ENCODE measurements at places on chromosomes 7 and 10.
A peak's percentile ranks its signal among the peaks of the same experiment; 100 is the strongest.

- H3K4me1 ChIP-seq, result no peaks in the 10 kb centered on the region
- no peaks in the 10 kb centered on the region for H3K36me3 ChIP-seq
- no peak overlapping the region for H3K4me3 ChIP-seq
- no peaks in the 10 kb centered on the region for H3K27me3 ChIP-seq
Measured at GRCh38 chr7:41131956-41132355, 570.9 kb downstream of the INHBA start.

DNA sequence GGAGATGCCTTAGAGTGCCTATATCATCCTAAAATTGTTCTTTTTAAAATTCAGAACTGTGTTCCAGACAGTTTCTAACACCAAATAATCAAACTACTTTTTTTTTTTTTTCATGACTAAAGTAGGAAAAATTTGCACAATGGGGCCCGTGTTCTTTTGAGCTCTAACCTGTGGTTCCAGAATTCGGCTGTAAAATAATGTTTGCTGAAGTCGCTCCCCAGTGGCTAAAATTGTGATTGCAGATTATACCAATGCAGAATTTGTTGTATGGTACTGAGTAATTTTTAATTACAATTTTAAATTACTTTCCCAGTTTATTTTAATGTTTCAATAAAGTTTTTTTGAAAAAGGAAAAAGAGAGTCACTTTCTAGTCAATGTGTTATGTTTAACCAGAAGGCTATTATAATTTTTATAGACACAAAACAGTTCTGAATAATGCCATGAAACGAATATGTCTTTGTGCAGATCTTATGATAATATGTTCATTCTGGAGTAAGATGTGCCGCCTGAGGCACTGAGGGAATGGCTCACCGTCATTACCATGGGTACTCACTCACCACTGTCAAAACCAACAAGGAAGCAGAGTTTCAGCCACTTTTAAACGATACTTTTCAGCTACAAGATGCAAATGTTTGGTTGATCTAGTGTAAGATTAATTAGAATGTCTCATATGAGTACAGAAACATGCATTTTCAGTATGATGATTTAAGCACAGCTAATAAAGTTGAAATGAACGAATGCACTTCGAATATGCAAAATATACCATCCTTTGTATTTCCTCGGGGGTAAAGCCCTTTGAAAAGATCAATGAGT is 173.6 kb downstream of the PRKCQ start:
- H3K36me3 ChIP-seq, result no peaks in the 10 kb centered on the region
- no peak for DNase-seq
- H3K27me3 ChIP-seq, result no peaks in the 10 kb centered on the region
- no peaks in the 10 kb centered on the region for H3K4me1 ChIP-seq
- no peak overlapping the region for H3K27ac ChIP-seq

DNA sequence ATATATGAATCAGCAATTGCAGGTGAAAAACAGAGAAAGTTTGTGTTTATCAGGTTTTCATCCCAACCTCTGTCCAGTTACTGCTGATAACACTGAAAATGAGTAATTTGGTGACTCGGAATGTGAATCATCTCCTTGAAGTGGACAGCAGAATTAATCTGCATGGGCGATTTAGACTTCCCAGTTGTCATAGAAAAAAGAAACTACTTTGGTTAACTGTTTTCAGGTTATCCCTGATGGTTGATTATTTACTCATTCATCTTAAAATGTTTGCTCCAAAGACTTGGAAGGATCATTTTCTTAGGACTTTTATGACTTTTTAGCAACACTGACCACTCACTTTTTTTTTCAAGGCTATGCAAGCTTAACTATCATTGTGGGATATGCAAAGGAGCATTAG is 504.1 kb upstream of the ANKRD30A start:
- no peaks in the 10 kb centered on the region for H3K27me3 ChIP-seq
- H3K27ac ChIP-seq, result no peak overlapping the region
- H3K4me1 ChIP-seq, result no peaks in the 10 kb centered on the region
- H3K4me3 ChIP-seq, result no peak overlapping the region

DNA sequence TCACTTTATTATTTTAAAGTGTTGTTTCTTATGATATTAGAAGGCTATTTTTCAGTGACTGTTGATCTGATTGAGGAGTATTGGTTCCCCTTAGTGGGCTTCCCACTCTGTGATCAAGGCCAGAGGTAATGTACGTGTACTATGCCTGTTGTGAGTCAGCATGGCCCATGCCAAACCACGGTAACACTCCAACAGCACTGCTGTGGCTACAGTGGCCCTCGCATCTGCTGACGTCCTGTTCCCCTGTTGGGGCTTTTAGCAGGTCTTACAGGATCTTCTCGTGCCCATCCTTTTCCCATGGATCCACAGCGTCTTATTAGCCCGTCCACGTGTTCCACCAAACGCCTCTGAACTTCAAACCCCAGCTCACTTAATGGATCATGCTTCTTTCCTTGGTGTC is 964.6 kb upstream of the CELF2 start:
- no peak overlapping the region for H3K4me3 ChIP-seq
- H3K4me1 ChIP-seq, result no peaks in the 10 kb centered on the region
- no peaks in the 10 kb centered on the region for H3K27me3 ChIP-seq
- no peaks in the 10 kb centered on the region for H3K36me3 ChIP-seq
- H3K27ac ChIP-seq, result no peak overlapping the region

DNA sequence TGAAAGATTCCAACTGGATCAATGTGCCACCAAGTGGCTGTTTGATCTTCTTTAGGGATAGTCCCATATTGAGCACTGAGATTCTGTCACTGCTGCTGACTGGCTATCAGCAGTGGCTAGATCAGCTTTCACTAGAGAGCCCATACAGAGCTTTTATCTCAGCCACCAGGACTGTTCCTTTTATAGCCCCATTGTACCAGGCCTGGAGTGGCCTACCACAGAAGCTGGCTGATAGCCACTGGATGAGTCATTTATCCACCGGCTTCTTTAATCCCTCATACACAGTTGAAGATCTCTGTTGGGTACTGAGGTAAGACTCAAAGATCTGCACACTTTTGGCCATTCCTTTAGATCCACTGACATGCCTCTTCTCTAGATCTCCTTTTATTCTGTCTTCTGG is 1101.1 kb downstream of the SORCS3 start:
- H3K36me3 ChIP-seq, result no peaks in the 10 kb centered on the region
- H3K27ac ChIP-seq, result no peak overlapping the region
- H3K4me3 ChIP-seq, result no peak overlapping the region
- no peaks in the 10 kb centered on the region for H3K4me1 ChIP-seq
- DNase-seq, result peak; percentile 77

DNA sequence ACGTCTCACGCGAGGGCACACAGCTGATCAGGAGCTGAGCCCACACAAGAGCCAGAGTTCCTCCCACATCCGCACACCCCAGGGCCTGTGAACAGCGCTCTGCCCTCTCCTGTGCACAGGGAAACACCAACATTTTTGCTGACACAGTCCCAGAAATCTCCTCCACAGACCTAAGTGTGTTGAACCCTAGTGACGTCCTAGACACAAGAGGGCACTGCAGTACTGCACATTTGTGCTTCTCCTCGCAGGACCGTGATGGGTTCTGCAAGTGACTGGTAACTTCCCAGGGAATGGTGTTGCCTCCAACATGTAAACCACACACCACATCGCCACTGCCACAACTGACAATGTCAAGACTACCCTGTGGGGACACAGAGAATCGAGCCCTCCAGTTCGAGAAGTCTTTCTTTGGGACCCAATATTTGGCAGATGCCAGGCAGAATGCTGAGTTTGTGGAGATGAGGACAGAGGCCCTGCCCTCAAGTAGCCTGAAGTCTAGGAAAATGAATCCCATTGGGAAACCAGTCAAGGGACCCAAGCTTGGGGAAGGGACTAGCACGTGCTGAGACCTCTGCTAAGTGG is 170.3 kb downstream of the PAXIP1 start:
- no peak overlapping the region for H3K27ac ChIP-seq
- H3K36me3 ChIP-seq, result no peaks in the 10 kb centered on the region
- H3K4me3 ChIP-seq, result no peak overlapping the region

GRCh38 chr10:131907679-131908078 is 6.9 kb downstream of the PPP2R2D start:
- DNase-seq, result no peak
- H3K27me3 ChIP-seq, result no peaks in the 10 kb centered on the region
- peaks cover 10% of the 10 kb centered on the region for H3K4me1 ChIP-seq
- no peak overlapping the region for H3K4me3 ChIP-seq
- H3K27ac ChIP-seq, result no peak overlapping the region

GRCh38 chr7:842431-843031 is 10.3 kb downstream of the SUN1 start:
- H3K4me3 ChIP-seq, result no peak overlapping the region
- H3K36me3 ChIP-seq, result peaks cover 20% of the 10 kb centered on the region
- H3K27me3 ChIP-seq, result no peaks in the 10 kb centered on the region
- no peak for DNase-seq
- H3K27ac ChIP-seq, result peak overlapping the region; percentile 65

GRCh38 chr10:80410578-80411145 is 2.3 kb downstream of the PRXL2A start:
- H3K27me3 ChIP-seq, result no peaks in the 10 kb centered on the region
- H3K4me3 ChIP-seq, result no peak overlapping the region
- H3K36me3 ChIP-seq, result no peaks in the 10 kb centered on the region
- H3K4me1 ChIP-seq, result peaks cover 23% of the 10 kb centered on the region

- peaks cover 3% of the 10 kb centered on the region for H3K4me1 ChIP-seq
- H3K27ac ChIP-seq, result no peak overlapping the region
- no peaks in the 10 kb centered on the region for H3K36me3 ChIP-seq
- no peaks in the 10 kb centered on the region for H3K27me3 ChIP-seq
Measured at GRCh38 chr10:103592186-103593021, 98.9 kb downstream of the NEURL1 start.

- no peaks in the 10 kb centered on the region for H3K27me3 ChIP-seq
- H3K4me1 ChIP-seq, result peaks cover 5% of the 10 kb centered on the region
- H3K4me3 ChIP-seq, result no peak overlapping the region
- H3K27ac ChIP-seq, result no peak overlapping the region
Measured at GRCh38 chr7:104938741-104939390, 75.1 kb upstream of the KMT2E start.

DNA sequence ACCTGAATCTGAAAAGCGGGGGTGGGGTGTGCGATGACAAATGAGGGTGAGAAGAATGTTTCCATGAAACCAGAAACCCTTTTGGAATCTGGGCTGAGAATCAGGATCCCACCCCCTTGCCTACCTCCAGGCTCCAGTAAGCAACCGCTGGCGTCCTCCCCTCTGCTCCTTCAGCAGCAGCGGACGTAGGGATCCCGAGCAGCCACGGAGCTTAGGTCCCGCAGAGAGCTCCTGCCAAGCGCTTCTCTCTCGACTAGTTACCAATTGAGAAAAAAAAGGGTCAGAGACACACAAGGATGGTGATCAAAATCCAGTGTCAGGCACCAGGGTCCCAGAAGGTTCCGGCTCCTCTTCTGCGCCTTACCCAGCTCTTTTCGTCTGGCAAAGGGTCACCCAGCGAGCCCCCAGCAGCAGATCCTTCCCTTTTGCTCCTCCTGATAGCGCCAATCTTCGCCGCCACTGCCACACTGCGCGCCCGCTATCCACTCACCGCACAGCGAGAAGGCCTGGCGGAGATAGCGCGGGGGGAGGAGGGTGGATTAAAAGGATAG is 733.5 kb downstream of the ZWINT start:
- no peak for DNase-seq
- no peak overlapping the region for H3K4me3 ChIP-seq
- H3K27me3 ChIP-seq, result peaks cover 27% of the 10 kb centered on the region
- H3K4me1 ChIP-seq, result peaks cover 13% of the 10 kb centered on the region
- H3K36me3 ChIP-seq, result no peaks in the 10 kb centered on the region

- H3K4me3 ChIP-seq, result no peak overlapping the region
- no peaks in the 10 kb centered on the region for H3K36me3 ChIP-seq
- no peak for DNase-seq
- no peak overlapping the region for H3K27ac ChIP-seq
Measured at GRCh38 chr10:4086131-4086898, 301.3 kb upstream of the KLF6 start.

- H3K27ac ChIP-seq, result no peak overlapping the region
- no peak for DNase-seq
- no peaks in the 10 kb centered on the region for H3K27me3 ChIP-seq
- no peaks in the 10 kb centered on the region for H3K36me3 ChIP-seq
Measured at GRCh38 chr7:30934732-30935568, 23.3 kb downstream of the AQP1 start.

GRCh38 chr10:84607523-84607922 is 279.1 kb downstream of the CCSER2 start:
- H3K36me3 ChIP-seq, result no peaks in the 10 kb centered on the region
- H3K27ac ChIP-seq, result no peak overlapping the region
- no peak for DNase-seq
- H3K4me1 ChIP-seq, result no peaks in the 10 kb centered on the region

DNA sequence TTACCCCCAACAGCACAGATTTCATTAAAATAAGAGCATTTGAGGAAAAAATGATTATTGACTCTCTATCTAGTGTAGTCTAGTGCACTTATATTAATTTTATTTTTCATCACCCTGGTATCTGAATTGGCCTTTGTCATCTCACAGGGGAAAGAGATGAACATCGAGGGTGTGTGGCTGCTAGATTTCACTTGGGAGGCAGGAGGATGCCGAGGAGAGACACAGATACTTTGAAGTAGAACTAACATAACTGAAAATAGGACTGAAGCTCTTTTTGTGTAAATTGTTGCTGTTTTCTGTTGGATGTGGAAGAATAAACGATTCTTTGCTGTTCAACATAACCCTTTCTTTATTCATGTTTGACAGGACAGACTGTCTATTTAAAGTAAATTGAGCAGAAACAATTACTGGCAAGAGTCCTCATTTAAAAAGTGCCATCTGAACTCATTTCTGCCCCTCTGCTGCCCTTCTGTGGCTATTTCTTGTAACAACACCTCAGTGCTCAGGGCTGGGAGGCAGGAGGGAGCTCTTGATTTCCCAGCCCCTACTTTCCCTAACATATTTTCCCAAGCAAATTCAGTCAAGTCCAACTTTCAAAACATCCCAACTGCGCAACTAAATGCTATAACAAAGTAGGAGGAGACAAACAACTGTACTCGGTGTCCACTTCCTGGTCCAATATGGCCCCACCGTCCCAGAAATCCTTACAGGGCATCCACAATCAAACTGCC is 15.6 kb downstream of the LYZL1 start:
- no peak overlapping the region for H3K27ac ChIP-seq
- peak; percentile 54 for DNase-seq
- no peak overlapping the region for H3K4me3 ChIP-seq
- H3K27me3 ChIP-seq, result no peaks in the 10 kb centered on the region
- H3K4me1 ChIP-seq, result no peaks in the 10 kb centered on the region

- DNase-seq, result no peak
- no peaks in the 10 kb centered on the region for H3K36me3 ChIP-seq
- H3K27ac ChIP-seq, result no peak overlapping the region
- no peak overlapping the region for H3K4me3 ChIP-seq
Measured at GRCh38 chr7:37433166-37433565, 15.5 kb downstream of the ELMO1 start.

GRCh38 chr7:42210333-42210732 is 26.7 kb downstream of the GLI3 start:
- H3K27ac ChIP-seq, result no peak overlapping the region
- H3K4me3 ChIP-seq, result no peak overlapping the region
- no peaks in the 10 kb centered on the region for H3K36me3 ChIP-seq

- peaks cover 21% of the 10 kb centered on the region for H3K4me1 ChIP-seq
- no peaks in the 10 kb centered on the region for H3K27me3 ChIP-seq
- no peak overlapping the region for H3K27ac ChIP-seq
Measured at GRCh38 chr10:69333205-69333604, 54.9 kb downstream of the HK1 start.

- peak overlapping the region; percentile 81 for H3K4me3 ChIP-seq
- H3K4me1 ChIP-seq, result peaks cover 9% of the 10 kb centered on the region
- H3K36me3 ChIP-seq, result no peaks in the 10 kb centered on the region
Measured at GRCh38 chr7:98251231-98251600, 816 bp downstream of the TECPR1 start.

All from small intestine (tissue), 16 donors.